Spinal cord (tissue), 10 donors: ENCODE measurements at places on chromosomes 2 and 18.
A peak's percentile ranks its signal among the peaks of the same experiment; 100 is the strongest.

DNA sequence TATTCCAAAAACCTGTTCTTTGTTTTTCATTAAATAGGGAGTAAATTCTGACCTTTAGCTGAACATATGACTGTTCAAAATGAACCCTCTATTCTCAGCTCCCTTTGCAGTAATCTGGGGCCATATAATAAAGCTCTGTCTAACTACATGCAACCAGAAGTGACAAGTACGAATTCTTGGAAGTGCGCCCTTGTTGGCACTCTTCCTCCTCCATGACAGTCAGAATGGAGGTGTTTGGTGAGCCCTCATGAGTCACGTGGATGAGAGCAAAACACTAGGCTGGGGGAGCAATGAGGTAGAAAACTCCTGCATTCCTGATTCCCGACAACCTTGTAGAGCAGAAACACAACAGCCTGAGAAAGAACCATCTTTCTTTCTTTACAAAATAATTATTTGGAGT is 552.9 kb downstream of the FBXO15 start:
- DNase-seq: no peak

DNA sequence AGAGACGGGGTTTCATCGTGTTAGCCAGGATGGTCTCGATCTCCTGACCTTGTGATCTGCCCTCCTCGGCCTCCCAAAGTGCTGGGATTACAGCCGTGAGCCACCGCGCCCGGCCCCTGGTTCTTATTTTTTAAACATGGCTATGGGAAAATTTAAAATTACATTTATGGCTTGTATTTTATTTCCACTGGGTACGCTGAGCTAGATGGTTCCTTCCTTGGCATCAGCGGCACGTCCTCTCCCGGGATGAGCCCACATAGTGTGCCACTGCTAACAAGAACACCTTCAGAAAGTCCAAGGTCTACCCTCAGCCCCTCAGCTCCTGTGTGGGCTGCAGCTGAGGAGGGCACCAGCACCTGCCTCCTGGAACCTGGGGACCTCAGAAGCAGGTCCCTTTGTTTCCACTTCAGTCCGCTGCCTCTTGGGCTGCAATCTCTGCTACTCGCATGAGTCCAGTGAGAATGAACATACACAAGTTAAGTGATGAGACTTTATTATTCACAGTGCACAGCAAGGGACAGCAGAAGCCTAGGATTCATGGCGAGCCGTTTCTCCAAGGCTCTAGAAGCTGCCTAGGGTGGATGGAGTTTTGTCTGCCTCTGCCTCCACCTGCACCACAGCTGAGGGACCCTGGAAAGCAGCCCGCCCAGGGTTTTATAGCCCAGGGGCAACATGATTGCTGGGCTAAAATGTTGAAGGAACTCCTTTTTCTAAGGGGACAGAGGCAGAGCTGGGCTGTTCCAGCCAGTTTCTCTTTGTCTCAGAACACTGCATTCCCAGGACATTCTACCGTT is 107.5 kb upstream of the TEX51 start:
- no peak for DNase-seq

- DNase-seq: peak; percentile 38
Observed at GRCh38 chr2:56741601-56742102, 557.9 kb downstream of the CCDC85A start.

DNA sequence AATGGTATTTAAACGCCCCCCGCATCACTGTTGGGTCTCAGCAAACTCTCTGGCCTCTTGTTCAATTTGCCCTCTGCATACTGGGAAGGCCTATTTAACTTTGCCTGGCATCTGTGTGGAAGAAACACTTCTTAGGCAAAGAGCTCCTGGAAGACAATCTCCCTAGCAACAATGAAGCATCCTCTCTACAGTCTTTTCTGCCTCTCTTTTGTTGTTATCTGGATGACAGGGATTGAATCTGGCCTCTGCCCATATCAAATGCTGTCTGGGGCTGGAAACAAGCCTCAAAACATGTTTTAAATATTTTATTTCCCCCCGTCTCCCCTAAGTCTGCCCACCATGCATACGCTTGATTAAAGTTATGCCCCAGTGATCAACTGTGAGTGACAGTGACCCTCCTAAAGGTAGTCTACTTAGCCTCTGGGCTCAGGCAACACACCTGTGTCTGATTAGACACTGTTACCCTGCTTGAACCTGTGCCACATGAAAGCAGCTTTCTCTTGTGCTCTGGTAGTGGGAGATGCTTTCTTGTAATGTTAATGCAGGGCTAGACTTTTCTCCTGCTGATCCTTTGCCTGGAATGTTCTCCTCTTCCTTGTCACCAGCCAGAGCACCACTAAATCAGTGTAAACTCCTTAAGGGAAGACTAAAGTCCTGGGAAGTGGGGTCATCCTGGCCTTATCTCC is 34.9 kb downstream of the CDC42EP3 start:
- DNase-seq: no peak

DNA sequence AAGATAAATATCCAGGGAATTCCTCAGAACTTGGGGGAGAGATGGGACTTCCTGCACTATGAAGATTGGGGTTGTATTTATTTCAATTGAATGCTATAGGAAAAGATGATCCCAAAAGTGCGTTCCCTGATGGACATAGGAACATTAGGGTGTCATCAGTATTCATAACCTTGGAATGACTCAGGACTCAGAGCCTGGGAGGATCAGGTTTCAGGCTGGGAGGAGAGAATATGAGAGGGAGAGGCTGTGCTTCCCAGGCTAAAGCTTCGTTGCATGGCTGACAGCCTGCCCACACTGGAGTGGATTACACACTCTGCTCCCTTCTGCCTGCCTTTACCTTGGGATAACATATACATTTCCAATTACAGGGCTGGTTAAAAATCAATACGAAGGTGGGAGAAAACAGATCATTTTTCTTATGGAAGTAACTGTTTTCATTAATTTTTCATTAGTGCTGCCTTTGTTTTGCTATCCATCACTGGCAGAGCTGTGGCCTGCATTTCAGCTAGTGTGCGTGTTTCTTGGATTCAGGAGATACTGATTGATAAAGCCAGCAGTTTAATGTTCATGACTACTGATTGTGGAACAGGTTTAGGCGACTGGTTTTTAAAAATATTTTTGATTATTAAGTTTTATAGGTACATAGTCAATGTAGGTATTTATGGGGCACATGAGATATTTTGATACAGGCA is 118.7 kb downstream of the KCTD1 start:
- no peak for DNase-seq

DNA sequence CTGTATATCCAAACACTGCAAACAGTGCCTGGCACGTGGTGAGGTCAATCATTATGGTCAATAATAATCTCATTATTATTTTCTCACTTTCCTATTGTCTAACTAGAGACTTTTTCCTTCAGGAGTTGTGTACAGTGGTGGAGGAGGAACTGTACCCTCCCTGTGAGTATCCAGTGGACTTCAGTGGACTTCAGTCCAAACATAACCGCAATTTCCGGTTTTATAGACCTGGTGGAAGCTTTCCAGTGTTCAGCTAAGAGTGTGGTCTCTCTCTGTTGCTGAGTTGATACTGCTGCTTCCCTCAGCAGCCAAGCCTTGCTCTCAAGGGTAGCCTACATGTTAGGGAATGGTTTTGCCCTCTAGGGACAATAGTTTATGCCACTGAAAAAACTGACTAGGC is 447.1 kb downstream of the TMEM182 start:
- DNase-seq: no peak

DNA sequence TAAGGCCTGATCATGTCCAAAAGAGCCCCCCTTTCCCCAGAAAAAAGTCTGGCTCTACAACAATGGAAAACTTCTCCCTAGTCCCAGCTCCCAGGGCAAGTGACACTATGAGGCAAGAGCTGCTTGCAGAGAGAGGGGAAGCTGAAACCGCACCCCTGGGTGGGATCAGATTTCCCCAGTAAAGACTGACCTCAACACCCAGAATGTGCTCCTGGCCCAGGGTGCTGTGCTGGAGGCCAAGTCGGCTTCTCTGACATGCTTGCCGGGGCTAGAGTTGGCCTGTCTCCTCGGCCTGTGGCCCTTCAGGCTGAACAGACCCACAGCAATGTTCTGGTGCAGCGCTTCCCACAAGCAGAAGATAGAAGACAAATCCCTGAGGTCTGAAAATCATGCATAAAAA is 18.4 kb upstream of the ST8SIA3 start:
- DNase-seq: no peak

DNA sequence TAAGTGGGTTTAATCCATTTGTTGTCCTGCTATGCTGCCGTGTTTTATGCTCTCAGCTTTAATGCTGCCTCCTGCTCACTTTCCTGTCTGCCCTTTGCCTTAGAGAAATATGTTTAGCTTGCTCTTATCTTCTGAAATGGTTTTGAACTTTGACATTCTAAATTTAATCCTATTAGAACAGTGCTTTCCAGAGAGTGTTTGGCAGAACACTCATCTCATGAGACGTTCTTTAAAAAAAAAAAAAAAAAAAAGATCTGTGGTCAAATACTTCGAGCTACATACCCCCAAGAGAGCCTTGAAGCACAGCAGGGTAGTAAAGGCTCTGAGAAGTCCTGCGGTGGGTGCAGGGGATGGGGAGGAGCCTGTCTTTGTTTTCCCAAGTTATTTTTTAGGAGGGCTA is 161.3 kb downstream of the SPP2 start:
- DNase-seq: no peak

DNA sequence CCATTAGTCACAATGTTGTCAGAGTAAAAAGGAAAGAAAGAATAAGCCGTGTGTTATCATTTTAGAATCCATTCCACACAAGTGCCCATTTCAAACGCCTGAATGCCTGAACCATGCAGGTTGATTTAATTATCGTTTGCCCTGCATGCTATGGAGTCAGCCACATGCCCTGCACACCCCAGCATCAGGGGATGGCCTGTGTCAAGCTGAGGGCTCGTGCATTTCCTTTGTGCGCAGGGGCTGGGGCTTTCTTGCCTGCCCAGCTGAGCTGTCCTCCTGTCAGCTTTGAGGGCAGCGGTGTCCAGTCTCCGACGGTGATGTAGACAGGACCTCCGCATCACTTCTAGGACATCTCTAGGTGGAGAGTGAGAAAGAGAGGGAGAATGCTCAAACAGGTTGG is 200.4 kb downstream of the TSN start:
- no peak for DNase-seq

DNA sequence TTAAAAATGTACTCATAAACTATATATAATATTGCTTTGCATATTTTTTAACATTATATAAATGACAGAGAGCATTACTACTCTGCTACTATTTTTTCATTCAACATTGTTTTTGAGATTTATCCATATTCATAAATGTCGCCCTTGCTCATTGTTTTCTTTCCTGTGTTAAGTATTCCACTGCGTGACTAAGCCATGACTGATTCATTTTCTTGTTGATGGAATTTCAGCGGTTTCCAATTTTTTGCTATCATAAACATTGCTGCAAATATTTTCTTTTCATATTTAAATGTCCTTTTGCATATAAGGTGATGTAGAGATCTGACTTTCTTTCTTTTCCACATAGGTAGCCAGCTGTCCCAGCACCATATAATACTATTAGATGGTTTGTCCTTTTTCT is 57.6 kb downstream of the SFXN5 start:
- no peak for DNase-seq

DNA sequence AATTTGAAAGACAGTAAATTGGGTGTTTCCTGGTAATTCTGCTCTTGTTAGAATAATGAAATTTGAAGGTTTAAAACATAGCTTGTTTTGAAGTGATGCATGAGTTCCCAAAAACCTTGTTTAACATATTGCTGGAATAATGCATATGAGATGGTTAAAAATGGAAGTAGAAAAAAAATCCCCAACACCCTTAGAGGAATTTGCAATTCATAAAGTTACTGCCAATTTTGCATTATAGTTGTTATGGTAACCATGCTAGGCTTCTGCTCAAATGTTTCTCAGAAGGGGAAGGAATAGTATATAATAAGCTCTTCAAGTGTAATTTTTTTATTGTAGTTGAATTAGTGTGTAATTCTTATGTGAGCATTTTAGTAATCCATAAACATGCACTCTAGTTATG is 49.1 kb downstream of the FASTKD2 start:
- DNase-seq: no peak

DNA sequence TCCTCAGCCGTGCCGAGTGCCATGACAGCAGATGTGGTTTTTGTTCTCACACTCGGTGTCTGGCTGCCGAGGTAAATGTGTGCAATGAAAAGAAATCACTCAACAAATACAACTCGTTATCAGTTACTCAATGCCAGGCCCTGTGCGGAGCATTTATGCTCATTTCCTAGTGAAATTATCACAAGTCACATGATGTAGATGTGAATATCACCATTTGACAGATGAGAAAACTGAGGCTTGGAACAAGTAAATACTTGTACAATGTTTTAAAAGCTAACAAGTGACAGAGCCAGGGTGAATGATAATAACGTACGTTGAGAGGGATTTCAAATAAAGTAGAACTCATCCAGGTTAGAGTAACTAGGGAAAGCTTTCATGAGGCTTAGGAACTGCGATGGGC is 174.7 kb downstream of the EIPR1 start:
- no peak for DNase-seq

DNA sequence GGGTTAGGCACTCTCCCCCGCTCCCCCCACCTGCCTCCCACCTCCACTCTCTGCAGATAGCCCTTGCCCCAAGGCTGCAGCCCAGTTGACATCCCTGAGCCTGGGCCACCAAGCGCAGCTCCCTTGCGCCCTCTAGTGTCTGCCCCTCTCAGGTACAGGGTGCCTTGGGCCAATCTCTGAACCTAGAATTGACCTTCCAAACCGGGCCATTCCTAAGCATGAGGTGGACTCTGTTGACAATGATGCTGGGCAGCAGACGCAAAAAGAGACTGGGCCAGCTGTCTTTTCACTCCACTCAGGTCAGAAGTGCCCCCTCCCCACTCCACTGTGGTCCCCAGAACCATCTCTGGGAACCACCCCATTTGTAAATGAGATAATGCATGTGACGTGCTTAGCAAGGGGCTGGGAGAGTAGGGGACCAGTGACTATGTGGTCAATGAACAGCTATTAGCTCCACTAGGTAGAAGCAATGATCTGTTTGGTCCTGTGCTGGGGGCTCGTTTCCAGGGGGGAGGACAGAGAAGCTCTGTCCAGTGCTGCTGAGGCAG is 43.3 kb upstream of the PLB1 start:
- DNase-seq: no peak

DNA sequence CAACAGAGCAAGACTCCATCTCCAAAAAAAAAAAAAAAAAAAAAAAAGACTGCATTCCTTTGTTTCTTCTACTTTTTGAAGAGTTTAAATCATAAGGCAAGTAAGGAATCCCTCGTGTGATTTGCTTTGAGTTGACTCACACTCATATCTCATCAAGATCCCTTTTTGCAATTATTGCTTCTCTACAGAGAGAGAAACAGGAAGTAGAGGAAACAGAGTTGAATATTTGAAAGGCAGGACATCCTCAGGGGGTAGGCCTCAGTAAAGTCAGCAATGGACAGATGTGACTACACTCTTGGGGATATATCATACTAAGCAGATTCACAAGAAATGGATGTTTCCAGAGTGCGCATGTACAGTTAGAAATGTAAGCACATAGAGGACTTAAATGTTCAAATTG is 11.2 kb upstream of the EFR3B start:
- DNase-seq: no peak
